Right ventricle myocardium inferior (tissue), 1 donor: ENCODE measurements at places on chromosomes 5 and 9. TPM values are rescaled to one million over a fixed set of nuclear protein-coding genes. Genes with fewer than 3 reads are reported as not detected.

DNA sequence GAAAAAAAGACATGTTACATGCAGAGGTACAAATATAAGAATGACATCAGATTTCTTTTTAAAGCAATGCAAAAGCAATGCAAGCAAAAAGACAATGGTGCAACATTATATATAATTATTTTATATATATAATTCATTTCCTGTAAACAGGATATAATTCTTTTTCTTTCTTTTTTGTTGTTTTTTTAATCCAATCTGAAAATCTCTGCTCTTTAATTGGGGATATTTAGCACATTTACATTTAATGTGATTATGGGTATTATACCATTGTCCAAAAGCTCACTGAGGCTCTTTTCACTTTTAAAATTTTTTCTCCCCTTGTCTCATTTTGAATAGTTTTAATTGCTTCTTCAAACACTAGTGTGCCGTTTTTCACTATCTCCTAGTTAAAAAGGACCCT lies 148.9 kb downstream of the FGF18 start:
- no peak for DNase-seq

DNA sequence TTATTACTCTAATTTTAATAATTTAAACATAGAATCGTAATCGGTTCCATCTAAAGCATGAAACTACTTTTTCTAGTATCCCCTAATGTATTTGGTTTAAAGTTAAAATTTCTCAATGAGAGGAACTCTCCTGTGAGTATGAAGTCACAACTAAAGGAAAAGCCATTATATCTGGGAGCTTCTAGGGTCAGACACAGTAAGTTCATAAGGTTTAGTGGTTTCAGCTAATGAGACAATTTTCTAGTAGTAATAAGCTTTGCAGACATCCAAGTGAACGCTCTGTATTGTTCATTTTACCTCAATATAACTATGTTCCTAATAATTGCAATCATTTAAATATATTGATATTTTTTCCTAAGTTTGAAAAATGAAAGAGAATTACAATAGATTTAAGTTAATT lies 364.4 kb upstream of the CDH9 start:
- no peak for DNase-seq

Gene PCDHGA3
- 9.8 TPM for total RNA-seq

GRCh38 chr9:82010711-82011110 lies 22.1 kb downstream of the SPATA31D1 start:
- no peak for DNase-seq

DNA sequence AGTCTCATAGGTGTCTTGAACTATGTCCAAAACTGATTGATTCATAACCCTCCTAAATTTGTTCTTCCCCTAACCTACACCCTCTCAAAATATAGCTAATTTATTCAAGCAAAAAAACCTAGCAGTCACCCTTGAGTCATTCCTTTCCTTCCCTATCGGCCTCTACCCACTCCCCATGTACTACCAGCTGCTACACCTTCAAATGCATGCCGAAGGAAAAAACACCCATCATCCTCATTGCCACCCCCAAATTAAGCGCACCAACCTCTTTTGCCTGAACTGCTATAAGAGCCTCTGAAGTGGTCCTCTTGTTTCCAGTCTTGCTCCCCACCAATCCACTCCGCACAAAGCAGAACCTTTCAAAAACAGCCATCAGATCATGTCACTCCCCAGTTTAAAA lies 12.6 kb downstream of the LIFR start:
- no peak for DNase-seq

DNA sequence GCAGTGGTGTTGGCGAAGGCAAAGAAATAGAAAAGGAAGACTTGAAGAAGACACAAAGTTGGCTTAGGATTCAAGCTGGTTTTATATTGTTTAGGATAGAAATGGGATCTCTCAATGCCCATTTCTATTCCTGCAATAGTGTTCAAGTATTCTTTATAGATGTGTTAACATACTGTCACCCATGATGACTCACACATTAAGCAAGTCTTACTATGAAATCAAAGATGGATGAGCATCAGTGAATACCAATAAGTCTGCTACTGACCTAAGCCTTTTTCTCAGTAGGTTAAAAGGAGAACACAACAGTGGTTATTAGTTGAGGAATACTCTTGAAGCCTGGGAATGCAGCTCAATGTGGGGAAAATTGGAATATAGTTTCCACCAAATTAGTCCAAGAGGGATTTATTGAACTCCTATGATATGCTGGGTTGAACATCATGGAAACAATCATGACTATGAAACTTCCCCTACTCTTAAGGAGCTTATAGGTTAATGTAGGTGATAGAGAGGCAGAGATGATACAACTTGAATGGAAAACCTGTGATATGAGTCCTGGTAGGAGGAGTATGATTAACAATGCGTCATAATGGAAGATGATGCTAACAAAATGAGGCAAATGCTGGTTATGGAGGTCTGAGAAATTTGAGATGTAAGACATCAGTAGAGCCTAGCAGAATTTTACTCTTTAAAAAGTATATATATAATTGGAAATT lies 417.1 kb upstream of the DAP start:
- no peak for DNase-seq

GRCh38 chr9:27489087-27489876 lies 34.8 kb upstream of the IFNK start:
- no peak for DNase-seq

GRCh38 chr5:69485471-69485870 lies 7.1 kb upstream of the OCLN start:
- DNase-seq, result no peak

- DNase-seq, result no peak
Observed at GRCh38 chr9:105187781-105188180, 56.7 kb upstream of the SLC44A1 start.

DNA sequence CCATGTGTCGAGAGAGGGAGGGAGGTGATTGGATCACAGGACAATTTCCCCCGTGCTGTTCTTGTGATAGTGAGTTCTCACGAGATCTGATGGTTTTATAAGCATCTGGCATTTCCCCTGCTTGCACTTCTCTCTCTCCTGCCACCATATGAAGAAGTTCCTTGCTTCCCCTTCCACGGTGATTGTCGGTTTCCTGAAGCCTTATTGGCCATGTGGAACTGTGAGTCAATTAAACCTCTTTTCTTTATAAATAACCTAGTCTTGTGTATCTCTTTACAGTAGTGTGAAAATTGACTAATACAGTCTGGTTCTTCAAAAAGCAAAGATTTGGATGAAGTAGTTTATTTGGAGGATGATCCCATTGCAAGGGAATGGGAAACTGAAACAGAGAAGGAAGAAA lies 11.3 kb upstream of the MIER3 start:
- DNase-seq, result no peak

DNA sequence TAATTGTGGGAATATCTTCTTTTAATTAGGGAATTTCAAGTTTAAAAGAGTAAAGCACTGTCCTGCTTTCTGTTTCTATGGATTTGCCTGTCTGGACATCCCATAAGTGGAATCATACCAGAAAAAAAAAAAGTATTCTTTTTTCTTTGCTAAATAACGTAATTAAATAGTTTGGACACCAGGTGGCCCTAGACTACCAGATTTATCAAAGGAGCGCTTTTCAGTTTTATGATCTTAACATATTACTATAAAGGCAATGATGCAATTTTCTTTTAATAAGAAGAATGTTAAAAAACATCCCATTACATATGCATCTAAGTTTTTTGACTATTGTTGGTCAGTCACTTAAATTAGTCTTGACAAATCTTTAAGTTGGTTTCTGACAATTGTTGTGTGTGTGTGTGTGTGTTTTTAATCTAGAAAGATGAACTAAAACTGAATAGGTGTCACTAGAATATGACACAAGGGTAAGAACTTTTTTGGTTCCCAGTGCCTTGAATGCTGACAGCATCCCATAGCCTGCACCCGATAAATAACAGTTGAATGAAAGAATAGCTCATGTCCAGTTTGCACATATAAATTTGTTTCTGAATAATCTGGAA lies 49.5 kb downstream of the C5orf22 start:
- no peak for DNase-seq

DNA sequence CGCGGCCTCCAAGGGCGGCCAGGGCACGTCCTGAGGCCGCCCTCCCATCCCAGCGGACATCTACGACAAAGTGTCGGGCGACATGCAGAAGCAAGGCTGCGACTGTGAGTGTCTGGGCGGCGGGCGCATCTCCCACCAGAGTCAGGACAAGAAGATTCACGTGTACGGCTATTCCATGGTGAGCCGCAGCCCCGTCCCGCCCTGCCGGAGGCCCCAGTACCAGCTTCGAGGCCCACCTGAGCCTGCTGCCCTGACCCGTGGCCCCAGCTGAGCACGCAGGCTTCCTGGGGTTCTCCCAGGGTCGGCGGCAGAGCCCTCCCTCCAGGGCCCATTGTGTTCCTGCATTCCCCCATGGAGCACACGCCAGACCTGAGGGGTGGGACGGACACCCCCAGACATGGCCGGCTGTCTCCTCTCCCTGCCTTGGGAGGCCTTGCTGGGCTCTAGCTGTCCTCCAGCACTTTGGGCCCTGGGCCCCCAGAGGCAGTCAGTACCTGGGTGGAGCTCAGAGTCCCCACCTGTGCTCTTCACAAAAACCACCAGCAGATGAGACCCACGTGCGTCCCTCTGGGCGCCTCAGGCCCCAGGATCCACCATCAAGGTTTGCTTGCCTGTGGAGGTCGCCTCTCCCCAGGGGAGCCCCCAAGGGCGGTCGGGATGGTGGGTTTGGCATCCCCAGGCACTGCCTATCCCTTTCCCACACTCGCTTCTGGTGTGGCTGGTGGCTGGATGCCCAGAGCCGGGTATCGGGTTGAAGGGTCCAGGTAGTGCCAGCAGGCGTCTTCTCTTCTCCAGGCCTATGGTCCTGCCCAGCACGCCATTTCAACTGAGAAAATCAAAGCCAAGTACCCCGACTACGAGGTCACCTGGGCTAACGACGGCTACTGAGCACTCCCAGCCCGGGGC lies 1.0 kb downstream of the PHPT1 start:
- DNase-seq, result no peak

Gene ECPAS
- total RNA-seq, result 108 TPM

DNA sequence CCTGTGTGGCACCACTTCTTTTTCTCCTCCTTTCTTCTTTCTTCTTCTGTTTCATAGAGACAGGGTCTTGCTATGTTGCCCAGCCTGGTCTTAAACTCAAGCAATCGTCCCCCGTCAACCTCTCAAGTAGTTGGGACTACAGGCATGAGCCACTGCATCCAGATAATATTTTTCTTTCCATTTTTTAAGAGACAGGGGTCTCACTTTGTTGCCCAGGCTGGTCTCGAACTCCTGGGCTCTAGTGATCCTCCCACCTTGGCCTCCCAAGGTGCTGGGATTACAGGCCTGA lies 47.4 kb upstream of the IER5L start:
- no peak for DNase-seq

Gene ROR2
- total RNA-seq, result 0.92 TPM

- no peak for DNase-seq
Observed at GRCh38 chr9:133331221-133331620, 4.8 kb downstream of the SURF6 start.

Gene CAMK4
- total RNA-seq, result 0.11 TPM

DNA sequence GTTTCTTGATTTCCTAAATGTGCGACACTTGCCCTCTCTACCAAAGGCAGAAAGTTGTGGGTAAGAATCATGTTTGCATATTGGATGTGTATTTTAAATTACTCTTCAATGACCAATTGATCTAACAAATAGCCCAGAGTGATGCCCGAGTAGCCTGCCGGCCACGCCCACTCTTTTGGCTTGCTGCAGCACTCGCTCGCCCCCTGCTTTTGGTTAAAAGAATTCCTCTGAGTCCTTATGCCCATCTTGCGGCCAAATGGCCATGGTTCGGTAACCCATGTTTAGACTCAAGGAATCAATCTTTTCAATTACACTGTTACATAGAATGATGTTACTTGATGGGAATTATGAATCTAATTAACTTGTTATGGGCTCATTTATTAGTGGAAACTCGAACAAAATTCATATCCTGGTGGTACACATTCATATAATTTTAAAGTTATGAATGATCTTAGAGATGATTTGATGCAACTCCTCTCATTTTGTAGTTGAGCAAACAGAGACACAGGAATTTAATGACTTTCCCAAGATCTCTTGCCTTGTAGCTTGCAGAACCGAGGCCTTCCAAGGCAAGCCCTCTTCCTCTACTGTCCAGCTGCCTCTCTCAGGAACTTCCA lies 36.5 kb downstream of the PPIC start:
- no peak for DNase-seq

DNA sequence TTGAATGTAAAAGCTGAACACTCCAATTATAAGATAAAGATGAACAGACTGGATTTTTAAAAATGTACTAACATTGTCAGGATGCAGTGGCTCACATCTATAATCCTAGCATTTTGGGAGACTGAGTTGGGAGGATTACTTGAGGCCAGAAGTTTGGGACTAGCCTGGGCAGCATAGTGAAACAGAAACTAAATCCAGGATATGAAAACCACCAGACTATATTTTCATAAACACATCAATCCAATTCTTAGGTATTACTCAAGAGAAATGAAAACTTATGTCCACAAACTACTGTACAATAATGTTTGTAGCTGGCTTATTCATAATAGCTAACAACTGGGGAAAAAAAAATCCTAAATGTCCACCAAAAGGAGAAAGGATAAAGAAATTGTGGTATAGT lies 26.8 kb upstream of the NAA35 start:
- DNase-seq, result no peak

Gene VLDLR
- total RNA-seq, result 134 TPM

DNA sequence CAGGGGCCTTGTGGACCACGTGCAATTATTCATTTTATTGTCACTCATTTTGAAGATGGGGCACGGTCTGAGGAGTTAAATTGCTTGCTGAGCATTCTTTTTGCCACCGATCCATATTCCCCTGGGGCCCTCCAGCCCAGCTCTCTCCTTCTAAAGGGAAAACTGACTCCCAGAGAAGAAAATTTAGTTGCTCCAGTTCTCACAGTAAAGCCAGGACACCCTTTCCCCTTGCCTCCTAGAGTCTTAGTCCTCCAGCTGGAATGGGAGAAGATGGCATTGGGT lies 1.0 kb upstream of the PANK3 start:
- DNase-seq, result no peak

DNA sequence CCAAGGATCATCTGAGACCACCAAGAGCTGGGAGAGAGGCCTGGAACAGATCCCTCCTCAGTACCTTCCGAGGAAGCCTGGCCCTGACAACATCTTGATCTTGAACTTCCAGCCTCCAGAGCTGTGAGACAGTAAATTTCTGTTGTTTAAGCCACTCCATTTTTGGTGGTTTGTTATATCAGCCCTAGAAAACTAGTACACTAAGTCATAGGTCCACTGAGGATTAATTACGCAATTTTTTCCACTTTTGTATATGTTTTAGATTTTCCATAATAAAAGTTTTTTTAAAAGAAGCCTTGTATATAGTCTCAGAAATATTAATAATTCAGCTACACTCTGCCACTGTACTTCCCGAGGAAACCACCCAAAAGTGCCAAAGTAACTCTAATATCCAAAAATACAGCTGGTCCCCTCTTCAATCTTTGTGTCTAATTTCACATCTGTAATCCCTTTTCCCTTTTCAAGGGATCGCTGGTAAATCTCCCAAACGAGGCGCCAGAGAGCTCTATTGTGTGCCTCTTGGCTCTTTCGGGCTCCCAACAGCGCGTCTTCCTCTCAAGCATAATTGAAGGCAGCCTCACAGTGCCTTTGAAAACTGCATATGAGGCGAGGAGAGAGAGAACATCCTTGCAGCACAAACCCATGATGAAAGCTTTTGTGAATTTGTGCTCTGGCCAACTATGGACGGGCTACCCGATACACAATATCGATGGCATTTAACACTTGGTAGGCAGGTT lies 32.7 kb downstream of the PRUNE2 start:
- no peak for DNase-seq

GRCh38 chr9:129353697-129354336 lies 175.8 kb upstream of the IER5L start:
- DNase-seq, result no peak

Gene MARCHF3
- 30.1 TPM for total RNA-seq

GRCh38 chr5:119397518-119398380 lies 41.9 kb downstream of the TNFAIP8 start:
- no peak for DNase-seq
